Omental fat pad (tissue), 4 donors: ENCODE measurements at places on chromosomes 11 and 22. TPM values are rescaled to one million over a fixed set of nuclear protein-coding genes. Genes with fewer than 3 reads are reported as not detected.

GRCh38 chr11:35237860-35238715 is 99.1 kb downstream of the CD44 start:
- no peak for DNase-seq

DNA sequence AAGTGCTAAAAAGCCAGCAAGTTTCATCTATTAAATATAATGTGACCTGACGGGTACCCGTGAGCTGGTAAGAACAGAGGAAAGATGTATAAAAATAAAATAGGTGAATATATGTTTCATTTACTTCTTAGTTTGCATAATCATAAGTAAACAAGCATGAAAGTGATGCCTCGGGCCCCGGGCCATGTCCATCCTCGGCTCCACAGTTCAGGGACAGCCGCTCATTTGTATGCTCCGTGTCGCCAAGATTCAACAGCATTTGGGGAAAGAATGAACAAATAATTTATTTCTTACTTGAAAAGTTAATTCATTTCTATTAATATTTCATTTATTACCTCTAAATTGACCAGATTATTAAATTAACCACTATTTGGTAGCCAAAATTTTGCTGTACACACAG is 251.8 kb downstream of the NTM start:
- DNase-seq: no peak

DNA sequence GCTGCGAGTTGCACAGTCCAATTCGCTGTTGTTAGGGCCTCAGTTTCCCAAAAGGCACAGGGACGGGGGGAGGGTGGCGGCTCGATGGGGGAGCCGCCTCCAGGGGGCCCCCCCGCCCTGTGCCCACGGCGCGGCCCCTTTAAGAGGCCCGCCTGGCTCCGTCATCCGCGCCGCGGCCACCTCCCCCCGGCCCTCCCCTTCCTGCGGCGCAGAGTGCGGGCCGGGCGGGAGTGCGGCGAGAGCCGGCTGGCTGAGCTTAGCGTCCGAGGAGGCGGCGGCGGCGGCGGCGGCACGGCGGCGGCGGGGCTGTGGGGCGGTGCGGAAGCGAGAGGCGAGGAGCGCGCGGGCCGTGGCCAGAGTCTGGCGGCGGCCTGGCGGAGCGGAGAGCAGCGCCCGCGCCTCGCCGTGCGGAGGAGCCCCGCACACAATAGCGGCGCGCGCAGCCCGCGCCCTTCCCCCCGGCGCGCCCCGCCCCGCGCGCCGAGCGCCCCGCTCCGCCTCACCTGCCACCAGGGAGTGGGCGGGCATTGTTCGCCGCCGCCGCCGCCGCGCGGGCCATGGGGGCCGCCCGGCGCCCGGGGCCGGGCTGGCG is at the start of gene BCR:
Gene BCR (plus strand): TSS at position 209 of the 592 bp plus-strand sequence. CDS start 452 bp downstream, outside the sequence.
- DNase-seq: no peak

The TSPAN18 gene
- 18.1 TPM for total RNA-seq

The FAM111B gene
- not detected for total RNA-seq

DNA sequence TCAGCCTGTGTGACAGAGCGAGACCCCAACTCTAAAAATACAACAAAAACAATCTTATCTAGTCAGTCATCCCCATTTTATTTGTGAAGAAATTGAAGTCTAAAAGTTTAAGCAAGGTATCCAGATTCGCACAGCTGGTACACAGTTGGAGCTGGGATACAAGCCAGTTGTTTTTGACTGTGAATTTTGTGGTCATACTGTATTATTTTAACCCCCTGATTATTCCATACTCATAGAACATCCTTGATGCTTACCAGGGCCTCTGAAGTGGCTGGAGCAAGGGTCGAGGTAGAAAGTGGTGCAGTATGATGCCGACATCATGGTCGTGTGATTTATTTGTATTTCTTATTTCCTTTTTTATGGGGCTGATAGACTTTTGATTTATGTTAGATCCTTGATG is 50.0 kb downstream of the BID start:
- no peak for DNase-seq

GRCh38 chr22:39988386-39989114 is 6.2 kb upstream of the FAM83F start:
- no peak for DNase-seq

The TMA7B gene
- not detected for total RNA-seq

- no peak for DNase-seq
Measured at GRCh38 chr11:17798716-17799115, 64.1 kb downstream of the KCNC1 start.

- no peak for DNase-seq
Measured at GRCh38 chr11:47171856-47172255, 4.8 kb downstream of the ARFGAP2 start.

- no peak for DNase-seq
Measured at GRCh38 chr11:134637091-134638015, 225.3 kb upstream of the B3GAT1 start.

- no peak for DNase-seq
Measured at GRCh38 chr11:19595840-19596751, 116.5 kb upstream of the NAV2 start.

The CASP4 gene
- total RNA-seq: 286 TPM

DNA sequence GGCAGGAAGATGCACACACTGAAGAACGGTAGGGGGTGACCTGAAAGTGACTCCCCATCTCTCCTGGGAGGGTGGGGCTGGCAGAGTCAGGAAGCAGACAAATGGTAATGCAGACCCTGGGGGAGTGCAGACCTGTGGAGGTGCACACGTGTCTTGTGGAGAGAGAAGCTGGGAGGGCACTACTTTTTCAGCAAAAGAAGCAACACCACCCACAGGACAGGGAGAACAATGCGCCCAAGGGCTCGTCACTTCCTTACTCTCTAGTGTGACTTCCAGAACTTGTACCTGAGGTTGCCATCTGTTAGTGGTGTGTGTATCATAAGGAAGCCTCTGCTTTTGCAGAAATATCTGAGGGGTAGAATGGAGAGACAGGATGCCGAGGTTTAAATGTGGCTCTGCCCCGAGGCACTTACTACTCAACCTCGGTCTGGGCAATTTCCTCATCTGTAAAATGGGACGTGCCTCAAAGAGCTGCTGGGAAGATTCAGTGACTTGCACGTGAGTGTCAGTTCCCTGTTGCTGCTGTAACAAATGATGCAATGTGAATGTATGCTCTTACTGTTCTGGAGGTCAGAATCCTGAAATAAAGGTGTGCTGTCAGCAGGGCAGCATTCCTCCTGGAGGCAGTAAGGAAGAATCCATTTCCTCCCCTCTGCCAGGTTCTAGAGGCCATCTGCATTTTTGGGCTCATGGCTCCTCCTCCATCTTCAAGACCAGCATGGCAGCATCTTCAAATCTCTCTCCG is 323.4 kb downstream of the SHANK2 start:
- no peak for DNase-seq

The MFRP gene
- not detected for total RNA-seq

DNA sequence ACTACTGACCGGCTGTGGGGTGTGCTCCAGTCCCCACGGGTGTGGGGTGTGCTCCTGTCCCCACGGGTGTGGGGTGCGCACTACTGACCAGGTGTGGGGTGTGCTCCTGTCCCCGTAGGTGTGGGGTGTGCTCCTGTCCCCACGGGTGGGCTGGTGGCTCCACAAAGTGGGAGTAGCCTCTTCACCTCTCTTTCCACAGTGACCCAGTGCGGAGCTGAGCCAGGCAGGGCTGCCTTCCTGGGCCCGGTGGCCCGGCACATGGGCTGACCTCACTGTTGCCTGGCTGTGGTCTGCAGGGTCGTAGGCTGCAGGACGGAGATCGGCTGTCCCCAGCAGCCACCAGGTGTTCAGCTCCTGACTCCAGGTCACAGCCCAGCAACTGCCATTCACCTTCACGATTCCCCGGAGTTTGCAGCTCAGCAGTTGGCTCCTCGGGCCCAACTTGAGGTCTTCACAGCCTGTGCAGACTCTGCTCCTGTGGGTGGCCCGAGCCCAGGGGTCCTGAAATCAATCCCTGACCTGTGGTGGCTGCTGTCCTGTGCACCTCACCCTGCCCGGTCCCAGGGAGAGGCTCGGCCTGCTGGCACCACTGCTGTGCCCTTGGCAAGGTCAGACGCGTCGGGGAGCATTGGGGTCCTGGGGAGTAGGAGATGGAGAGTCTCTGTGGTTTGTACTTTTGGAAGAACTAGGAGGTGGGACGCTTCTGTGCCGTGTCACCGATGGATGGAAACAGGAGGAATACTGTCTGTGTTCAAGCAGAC is 414.3 kb downstream of the TBC1D22A start:
- DNase-seq: no peak

GRCh38 chr11:114724916-114725524 is 46.7 kb downstream of the NXPE2 start:
- no peak for DNase-seq

DNA sequence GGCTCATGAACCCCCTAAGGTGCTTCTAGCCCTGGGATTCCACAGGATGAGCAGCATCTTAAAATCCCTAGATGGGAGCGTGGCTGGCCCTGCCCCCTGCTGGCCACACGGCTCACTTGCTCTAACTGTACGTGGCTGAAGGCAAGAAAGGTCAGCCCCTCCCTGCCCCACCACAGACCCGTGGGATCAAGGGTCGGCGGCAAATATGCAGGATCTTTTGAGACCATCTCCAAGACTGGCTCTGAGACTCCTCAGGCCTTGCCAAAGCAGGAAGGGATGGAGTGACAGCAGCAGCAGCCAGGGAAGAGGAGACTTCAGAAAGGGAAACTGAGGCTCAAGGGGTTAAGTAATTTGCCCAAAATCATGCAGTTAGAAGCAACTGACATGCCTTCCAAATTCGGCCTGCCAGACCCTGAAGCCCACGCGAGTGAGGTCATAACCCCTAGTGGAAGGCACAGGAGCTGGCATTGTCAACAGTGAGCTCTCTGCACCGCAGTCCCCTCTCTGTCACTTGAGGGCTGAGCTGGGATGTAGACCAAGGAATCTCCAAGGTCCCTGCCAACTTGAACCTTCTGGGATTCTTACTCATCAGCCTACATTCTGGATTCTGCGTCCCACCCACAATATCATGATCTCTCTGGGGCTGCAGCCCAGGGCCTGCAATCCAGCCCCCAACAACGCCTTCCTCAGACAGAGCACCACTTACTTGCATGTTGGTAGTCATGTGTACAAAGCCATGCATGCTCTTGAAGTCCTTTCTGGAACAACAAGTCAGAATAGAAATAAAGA is 31.4 kb downstream of the CREB3L1 start:
- DNase-seq: peak; percentile 67

GRCh38 chr11:65258988-65259387 is 2.8 kb upstream of the POLA2 start:
- DNase-seq: no peak

GRCh38 chr11:133727774-133728173 is 117.5 kb downstream of the SPATA19 start:
- no peak for DNase-seq

GRCh38 chr22:24106385-24107381 is 74.6 kb upstream of the SUSD2 start:
- no peak for DNase-seq

- no peak for DNase-seq
Measured at GRCh38 chr11:79185351-79185750, 255.5 kb downstream of the TENM4 start.

The PACSIN3 gene
- total RNA-seq: 47.4 TPM

The NCF4 gene
- 33.6 TPM for total RNA-seq

The TRPC6 gene
- total RNA-seq: 14.0 TPM

DNA sequence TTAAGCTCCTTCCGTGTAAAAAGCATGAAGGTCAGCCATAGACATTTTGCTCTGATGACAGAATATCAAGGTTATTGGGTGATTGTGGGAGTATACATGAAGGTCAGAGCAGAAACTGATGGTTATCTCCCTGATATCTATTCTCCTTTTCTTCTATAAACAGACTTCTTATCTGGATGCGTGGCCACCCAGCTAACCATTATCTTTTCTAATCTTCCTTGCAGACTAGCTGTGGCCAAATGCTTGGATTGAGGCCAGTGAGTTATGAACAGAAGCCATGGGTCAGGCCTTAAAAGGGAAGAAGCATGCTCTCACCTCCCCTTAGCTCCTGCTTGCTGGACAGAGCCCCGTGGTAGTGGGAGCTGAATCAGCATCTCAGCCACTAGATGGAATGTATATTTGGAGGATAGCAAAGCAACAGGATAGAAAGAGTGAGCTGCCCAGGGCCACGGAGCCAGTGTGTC is 31.3 kb upstream of the LRRC55 start:
- no peak for DNase-seq

DNA sequence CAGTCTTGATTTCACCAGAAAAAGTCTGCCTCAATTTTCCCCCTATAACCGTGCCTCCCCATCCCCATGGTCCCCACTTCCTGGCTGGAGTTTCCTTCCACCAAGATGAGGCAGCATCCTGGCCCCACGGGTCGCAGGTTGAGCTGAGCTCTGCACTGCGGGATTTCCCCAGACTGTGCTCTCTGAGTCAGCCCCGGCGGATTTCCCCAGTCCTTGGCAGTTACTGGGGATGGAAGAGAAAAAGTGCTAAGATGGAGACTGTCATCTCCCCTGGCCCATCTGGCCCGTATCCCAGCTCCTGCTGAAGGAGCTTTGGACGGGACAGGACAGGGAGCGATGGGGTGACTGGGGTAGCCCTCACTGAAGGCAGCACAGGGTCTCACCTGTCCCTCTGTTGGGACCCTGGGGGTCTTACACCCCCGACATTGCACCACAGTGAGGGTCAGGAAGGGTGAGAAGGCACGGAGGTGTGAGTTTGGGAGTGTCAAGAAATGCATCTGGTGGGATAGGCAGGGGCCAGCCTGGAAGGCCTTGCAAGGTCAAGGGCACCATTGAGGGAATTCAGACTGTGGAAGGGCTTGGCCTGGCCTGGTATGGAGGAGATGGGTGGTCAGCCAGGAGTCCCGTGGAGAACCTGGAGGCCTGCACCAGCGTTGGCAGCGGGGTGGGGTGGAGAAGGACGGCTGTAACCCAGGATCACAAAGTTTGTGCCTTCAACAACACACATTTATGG is 36.5 kb downstream of the NADSYN1 start:
- no peak for DNase-seq

- DNase-seq: no peak
Measured at GRCh38 chr11:113260541-113260940, 53.8 kb upstream of the TTC12 start.

- no peak for DNase-seq
Measured at GRCh38 chr11:120106354-120107150, 31.4 kb downstream of the TRIM29 start.

The ENTHD1 gene
- total RNA-seq: not detected

The RAB38 gene
- total RNA-seq: 11.8 TPM
